Activated T-cell treated with anti-CD3 and anti-CD28 coated beads, Interleukin-2, amount 50 U/mL, for 72 hours (primary cell): ENCODE measurements at places on chromosomes 12 and 14. TPM values are rescaled to one million over a fixed set of nuclear protein-coding genes. Genes with fewer than 3 reads are reported as not detected.

The RPL10L gene
- total RNA-seq, result not detected

GRCh38 chr14:34302654-34303053, 159.4 kb downstream of the SPTSSA start:
- H3K4me1 ChIP-seq, result no peaks in the 10 kb centered on the region
- no peaks in the 10 kb centered on the region for H3K36me3 ChIP-seq
- no peaks in the 10 kb centered on the region for H3K27me3 ChIP-seq
- no peak overlapping the region for H3K27ac ChIP-seq

The ACOT4 gene
- 4.4 TPM for total RNA-seq

The RAB35 gene
- 66.2 TPM for total RNA-seq

DNA sequence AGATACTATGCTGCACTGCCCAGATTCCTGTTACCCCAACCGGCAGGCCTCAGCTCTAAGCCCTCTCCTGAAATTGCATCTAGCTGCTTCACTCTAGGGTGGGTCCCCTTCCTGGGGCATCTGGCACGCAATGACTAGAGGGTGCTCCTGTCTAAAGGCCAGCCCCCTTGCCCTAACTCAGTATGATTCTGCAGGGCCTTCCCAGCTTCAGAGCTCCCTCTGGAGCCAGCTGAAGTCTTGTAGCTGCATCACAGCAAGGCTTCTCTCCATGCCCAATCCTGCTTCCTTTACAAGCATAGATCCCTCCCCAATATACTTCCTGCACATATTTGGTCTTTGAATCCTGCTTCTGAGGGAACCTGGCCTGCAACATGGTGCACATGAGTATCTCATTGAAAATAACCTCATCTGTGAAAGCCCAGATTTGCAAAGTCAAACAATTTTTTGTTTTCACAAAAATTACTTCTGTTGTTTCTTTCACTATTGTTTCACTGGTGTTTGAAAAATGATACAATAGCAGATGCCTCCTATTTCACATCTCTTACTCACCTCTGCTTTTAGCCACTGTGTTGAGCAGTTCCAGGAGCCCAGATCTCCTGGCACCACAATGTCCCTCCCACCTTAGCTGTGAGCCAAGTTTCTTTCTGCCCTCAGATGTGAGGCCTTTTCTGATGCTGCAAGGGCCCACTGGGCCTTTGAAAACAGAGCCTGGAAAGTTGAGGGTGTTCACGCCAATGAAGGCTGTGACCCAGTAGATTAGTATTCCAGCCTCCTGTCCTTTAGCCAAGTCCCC, 169.5 kb upstream of the EGLN3 start:
- H3K4me1 ChIP-seq, result peaks cover 6% of the 10 kb centered on the region
- peaks cover 3% of the 10 kb centered on the region for H3K36me3 ChIP-seq
- no peak for DNase-seq

- DNase-seq, result no peak
Observed at GRCh38 chr14:47012533-47013280, 361.1 kb upstream of the RPL10L start.

The MMP19 gene
- 0.41 TPM for total RNA-seq

GRCh38 chr14:32980902-32981501, 42.3 kb downstream of the NPAS3 start:
- no peak overlapping the region for H3K4me3 ChIP-seq
- H3K27me3 ChIP-seq, result peaks cover 5% of the 10 kb centered on the region
- H3K27ac ChIP-seq, result no peak overlapping the region
- DNase-seq, result no peak
- H3K36me3 ChIP-seq, result no peaks in the 10 kb centered on the region

DNA sequence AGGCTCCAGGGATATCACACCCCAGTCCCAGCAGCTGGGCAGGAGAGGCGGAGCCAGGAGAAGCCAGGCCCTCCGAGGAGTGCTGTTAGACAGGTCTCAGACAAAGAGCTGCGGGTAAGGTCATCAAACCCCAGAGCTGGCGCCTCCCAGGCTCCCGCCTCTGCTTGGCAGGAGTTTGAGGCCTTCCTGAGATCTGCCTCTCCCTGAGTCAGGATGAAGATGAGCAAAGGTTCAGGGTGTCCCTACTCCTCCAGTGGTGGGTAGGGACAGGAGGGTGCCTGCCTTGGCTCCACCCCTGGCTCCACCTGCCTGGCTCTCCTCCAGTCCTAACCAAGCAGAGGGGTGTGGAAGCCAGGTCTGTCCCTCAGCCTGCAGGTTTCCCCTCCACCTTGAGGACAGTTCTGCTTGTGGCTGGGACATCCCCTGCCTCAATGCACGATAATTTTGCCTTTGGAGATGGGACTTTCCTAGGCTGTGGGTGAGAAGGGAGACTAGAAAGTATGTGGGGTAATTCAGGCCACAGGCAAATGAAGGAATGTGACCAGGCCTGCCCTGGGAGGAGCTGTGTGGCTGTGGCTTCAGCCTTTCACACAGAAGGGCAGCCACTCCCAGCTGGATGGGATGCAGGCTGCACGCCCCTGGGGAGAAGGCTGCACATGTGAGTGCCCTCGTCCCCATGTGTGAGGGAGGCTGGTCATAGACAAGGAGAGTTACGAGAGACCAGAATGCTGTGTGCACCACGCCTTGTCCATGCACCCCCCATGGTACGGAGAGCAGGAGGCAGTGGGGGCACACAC, 2.2 kb downstream of the PLEKHG6 start:
- H3K4me1 ChIP-seq, result peaks cover 12% of the 10 kb centered on the region
- H3K27me3 ChIP-seq, result peaks cover 7% of the 10 kb centered on the region

DNA sequence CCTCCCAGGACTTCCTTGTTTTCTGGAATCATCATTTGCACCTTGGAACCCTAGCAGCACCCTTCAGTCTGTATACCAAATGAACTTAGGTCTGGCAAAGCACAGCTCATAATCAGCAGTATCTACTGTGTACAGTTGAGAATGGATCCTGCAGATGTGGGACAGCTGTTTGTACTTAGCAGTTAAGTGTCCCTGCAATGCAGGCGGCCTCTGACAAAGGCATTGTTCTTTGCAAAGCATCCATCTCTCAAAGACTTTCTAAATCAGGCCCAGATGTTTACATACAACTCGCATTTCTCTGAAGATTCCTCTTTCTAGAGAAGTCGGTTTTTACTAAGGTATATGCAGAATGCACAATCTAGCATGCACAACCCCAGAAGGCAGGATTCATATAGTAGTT, 170.5 kb upstream of the RBM19 start:
- H3K36me3 ChIP-seq, result no peaks in the 10 kb centered on the region
- no peak overlapping the region for H3K4me3 ChIP-seq
- H3K27ac ChIP-seq, result no peak overlapping the region
- DNase-seq, result no peak

DNA sequence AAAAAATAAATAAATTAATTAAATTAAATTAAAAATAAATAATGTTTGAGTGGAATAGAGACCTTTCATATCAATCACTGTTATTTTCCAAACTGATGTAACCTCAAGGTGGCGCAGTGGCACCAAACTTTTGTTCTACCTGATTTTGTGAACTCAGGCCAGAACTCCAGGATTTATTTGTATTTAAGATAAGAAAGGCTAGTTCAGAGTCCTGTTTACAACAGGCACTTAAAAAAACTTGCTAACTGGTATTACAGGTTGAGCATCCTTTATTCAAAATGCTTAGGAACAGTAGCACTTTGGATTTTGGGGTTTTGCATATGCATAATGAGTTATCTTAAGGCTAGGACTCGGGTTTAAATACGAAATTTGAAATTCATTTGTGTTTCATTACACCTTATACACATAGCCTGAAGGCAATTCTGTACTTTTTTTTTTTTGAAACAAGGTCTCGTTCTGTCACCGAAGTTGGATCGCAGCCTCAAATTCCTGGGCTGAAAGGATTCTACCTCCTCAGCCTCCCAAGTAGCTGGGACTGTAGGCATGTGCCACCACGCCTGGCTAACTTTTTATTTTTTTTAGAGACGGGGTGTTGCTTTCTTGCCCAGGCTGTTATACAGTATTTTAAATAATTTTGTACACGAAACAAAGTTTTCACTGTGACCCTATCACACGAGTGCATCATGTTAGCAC, 32.4 kb downstream of the YY1 start:
- no peak overlapping the region for H3K4me3 ChIP-seq
- H3K4me1 ChIP-seq, result peaks cover 42% of the 10 kb centered on the region
- peaks cover 4% of the 10 kb centered on the region for H3K36me3 ChIP-seq
- DNase-seq, result no peak

The ZFYVE26 gene
- total RNA-seq, result 13.7 TPM

The NOVA1 gene
- 0.44 TPM for total RNA-seq

DNA sequence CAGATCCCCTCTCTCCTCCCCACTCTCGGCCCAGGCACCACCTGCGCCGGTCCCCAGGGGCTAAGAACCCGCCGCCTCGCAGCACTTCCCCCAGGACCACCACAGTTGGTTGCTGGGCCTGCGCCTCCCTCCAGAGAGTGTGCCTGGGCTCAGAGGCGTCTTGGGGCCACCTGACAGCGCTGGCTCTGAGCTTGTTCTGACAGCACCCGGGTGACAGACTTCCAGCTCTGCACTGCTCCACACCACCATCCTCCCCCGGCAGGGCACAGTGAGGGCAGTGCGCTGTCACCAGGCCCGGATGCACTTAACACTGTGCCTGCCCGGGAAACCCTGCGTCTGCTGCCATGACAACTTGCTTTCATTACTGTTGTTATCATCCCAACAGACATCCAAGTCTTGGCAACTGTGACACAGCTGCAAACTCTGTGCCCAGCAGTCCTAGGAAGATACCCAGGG, 6.6 kb downstream of the BRF1 start:
- H3K4me1 ChIP-seq, result peaks cover 72% of the 10 kb centered on the region
- H3K36me3 ChIP-seq, result peaks cover 4% of the 10 kb centered on the region
- peak overlapping the region; percentile 74 for H3K27ac ChIP-seq
- no peaks in the 10 kb centered on the region for H3K27me3 ChIP-seq

DNA sequence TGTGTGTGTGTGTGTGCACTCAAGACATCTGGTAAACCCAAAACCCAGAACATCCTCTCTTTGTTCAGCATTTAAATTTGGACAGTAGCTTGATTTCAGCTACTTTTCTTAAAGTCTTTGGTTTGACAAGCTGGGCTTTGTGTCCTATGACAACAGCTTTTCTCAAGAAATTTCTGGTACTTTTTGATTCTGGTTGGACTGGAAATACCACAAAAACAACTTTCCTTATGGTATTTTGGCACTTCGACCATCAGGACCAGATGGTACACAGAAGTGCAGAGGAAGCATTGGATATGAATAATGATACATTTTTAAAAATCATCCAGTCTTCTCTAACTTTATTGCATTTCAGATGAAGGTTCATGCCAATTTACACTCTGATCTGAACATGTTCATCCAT, 286.6 kb upstream of the FLRT2 start:
- H3K27me3 ChIP-seq, result no peaks in the 10 kb centered on the region
- no peak overlapping the region for H3K4me3 ChIP-seq
- H3K27ac ChIP-seq, result no peak overlapping the region
- H3K4me1 ChIP-seq, result no peaks in the 10 kb centered on the region
- DNase-seq, result no peak

GRCh38 chr12:72276181-72276805, 4.1 kb downstream of the TRHDE start:
- H3K27me3 ChIP-seq, result peaks cover 37% of the 10 kb centered on the region
- H3K4me3 ChIP-seq, result no peak overlapping the region
- H3K4me1 ChIP-seq, result peaks cover 6% of the 10 kb centered on the region
- H3K27ac ChIP-seq, result no peak overlapping the region
